ENCODE measurements at places on chromosomes 5 and 9. TPM values are rescaled to one million over a fixed set of nuclear protein-coding genes. Genes with fewer than 3 reads are reported as not detected.

DNA sequence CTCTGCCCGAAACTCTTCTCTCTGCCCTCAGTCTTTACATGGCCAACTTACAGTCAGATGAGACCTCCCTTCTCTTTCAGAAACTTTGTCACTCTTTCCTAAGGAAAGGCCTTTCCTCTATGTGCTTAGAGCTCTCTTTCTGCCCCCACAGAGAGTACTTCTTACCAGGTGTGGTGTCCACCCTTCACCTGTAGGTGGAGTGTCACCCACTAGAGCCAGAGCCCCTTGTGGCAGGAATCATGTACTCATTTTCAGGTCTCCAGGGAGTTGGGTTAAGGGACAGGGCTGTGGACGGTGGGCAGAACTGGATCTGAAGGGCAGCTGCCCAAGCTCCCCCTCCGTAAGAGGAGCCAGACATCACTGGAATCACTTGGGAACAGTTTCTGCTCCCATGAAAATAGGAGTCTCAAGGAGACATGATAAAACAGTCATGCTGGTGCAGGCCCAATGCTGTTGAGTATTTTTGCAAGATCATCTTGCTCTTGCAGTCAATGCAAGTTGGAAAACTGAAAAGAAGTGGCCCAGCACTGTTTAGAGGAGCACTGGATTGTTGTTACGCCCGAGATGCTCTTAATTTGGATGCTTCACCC lies 436.7 kb downstream of the ZSWIM6 start:
- H3K27ac ChIP-seq = no peak overlapping the region
- H3K4me3 ChIP-seq = no peak overlapping the region
- H3K4me1 ChIP-seq = no peaks in the 10 kb centered on the region

DNA sequence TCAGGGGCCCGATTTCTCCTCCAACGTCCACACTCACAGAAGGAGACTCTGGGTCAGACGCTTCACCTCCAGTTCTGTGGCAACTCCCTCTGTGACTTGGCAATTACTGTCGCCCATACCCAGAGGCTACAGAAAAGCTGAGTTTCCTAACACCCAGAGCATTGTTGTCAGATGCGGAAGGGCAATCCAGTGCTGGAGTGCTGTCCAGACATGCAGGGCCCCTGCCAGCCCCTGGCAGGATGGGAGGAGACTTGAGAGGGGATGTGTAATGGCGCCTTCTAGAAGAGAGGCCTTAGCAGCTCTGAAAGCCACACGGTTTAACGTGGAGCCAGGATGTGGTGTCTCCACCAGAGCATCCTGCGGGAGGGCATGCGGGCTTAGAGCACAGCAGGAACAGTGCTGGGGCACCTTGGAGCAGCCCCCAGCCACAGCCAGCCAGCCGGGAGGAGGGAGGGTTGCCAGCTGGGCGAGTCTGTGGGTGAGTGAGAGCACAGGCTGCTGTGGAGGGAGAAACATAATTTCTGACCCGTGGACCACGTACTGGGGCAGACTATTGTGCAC lies 139.4 kb upstream of the IRX1 start:
- no peak overlapping the region for H3K4me3 ChIP-seq
- no peak for DNase-seq
- H3K27ac ChIP-seq = no peak overlapping the region
- H3K36me3 ChIP-seq = no peaks in the 10 kb centered on the region

GRCh38 chr5:145976431-145977155 lies 40.2 kb downstream of the SH3RF2 start:
- no peak for DNase-seq
- no peak overlapping the region for H3K27ac ChIP-seq
- no peaks in the 10 kb centered on the region for H3K36me3 ChIP-seq
- no peak overlapping the region for H3K4me3 ChIP-seq
- H3K4me1 ChIP-seq = no peaks in the 10 kb centered on the region

The SLC25A2 gene
- total RNA-seq = not detected

GRCh38 chr9:34501889-34502425 lies 20.8 kb downstream of the ENHO start:
- no peaks in the 10 kb centered on the region for H3K36me3 ChIP-seq
- no peaks in the 10 kb centered on the region for H3K4me1 ChIP-seq
- no peak overlapping the region for H3K27ac ChIP-seq
- no peak overlapping the region for H3K4me3 ChIP-seq

The GFI1B gene
- total RNA-seq = not detected

The DNM1 gene
- 71.5 TPM for total RNA-seq

The CSF2 gene
- not detected for total RNA-seq

DNA sequence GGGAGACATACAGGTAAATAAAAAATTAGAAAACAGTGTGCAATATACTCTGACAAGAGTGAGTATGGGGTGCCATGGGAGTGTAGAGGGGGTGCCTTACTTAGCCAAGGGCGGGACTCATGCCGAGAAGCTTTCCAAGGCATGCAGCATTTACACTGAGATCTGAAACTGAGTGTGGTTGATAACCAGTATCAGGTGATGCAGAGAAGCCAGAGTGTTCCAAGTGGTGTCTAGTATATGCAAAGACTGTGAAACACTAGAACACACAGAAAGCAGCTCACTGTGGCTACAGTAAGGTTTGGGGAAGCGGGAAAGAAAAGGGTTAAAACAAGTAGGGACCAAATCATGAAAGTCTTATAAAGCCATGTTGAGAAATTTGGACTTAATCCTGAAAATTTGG lies 30.5 kb upstream of the ERBIN start:
- no peaks in the 10 kb centered on the region for H3K4me1 ChIP-seq
- H3K36me3 ChIP-seq = no peaks in the 10 kb centered on the region
- no peak overlapping the region for H3K27ac ChIP-seq
- no peak overlapping the region for H3K4me3 ChIP-seq
- no peak for DNase-seq

The SPINK7 gene
- not detected for total RNA-seq

The PLPPR1 gene
- total RNA-seq = not detected

GRCh38 chr9:22117511-22118384 lies 108.6 kb upstream of the CDKN2B start:
- no peak for DNase-seq
- H3K4me1 ChIP-seq = no peaks in the 10 kb centered on the region
- H3K36me3 ChIP-seq = no peaks in the 10 kb centered on the region
- H3K4me3 ChIP-seq = no peak overlapping the region

- H3K36me3 ChIP-seq = no peaks in the 10 kb centered on the region
- no peak overlapping the region for H3K27ac ChIP-seq
- DNase-seq = no peak
- H3K4me1 ChIP-seq = no peaks in the 10 kb centered on the region
- H3K4me3 ChIP-seq = no peak overlapping the region
- H3K27me3 ChIP-seq = no peaks in the 10 kb centered on the region
These were observed 476.4 kb downstream of the SPOCK1 start for GRCh38 chr5:137022725-137023124.

The ZNF879 gene
- 6.9 TPM for total RNA-seq

The SV2C gene
- not detected for total RNA-seq

DNA sequence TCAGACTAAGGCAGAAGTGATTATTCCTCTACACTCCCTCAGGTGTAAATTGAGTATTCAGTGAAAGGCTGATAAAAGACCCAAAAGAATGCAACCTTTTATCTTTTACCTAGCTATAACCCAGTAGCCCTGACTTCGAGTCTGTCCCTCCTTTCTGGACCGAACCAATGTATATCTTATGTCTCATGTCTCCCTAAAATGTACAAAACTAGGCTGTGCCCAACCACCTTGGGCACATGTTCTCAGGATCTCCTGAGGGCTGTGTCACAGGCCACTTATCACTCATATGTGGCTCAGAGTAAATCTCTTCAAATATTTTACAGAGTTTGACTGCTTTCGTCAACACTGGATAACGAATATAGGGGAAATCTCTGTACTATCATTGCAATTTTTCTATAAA lies 12.7 kb downstream of the FBXL17 start:
- H3K27me3 ChIP-seq = no peaks in the 10 kb centered on the region
- no peaks in the 10 kb centered on the region for H3K4me1 ChIP-seq
- DNase-seq = no peak

GRCh38 chr5:6747103-6747502 lies 33.9 kb downstream of the TENT4A start:
- no peaks in the 10 kb centered on the region for H3K36me3 ChIP-seq
- no peak for DNase-seq
- no peaks in the 10 kb centered on the region for H3K27me3 ChIP-seq
- H3K4me3 ChIP-seq = no peak overlapping the region
- H3K4me1 ChIP-seq = no peaks in the 10 kb centered on the region
- no peak overlapping the region for H3K27ac ChIP-seq

The PAEP gene
- not detected for total RNA-seq

DNA sequence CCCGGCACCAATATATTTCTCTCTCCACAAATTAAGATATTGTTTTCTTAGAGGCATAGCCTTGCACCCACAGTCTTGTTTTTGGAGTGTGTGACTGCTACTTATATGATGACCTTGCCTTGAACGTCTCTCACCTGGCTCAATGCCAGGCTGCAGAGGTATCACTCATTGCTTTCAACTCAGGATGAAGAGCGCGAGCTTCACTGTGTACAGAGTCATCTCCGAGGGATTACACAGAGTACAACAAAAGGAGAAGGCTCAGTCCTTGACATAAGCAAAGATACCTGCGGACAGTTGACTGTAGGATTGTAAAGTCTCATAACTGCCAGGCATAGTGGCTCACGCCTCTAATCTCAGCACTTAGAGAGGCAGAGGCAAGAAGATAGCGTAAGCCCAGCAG lies 53.8 kb downstream of the CD180 start:
- no peaks in the 10 kb centered on the region for H3K27me3 ChIP-seq
- no peak for DNase-seq
- no peaks in the 10 kb centered on the region for H3K36me3 ChIP-seq
- no peak overlapping the region for H3K4me3 ChIP-seq
- H3K27ac ChIP-seq = no peak overlapping the region
- H3K4me1 ChIP-seq = no peaks in the 10 kb centered on the region

The RASGRF2 gene
- total RNA-seq = 10.9 TPM

- no peaks in the 10 kb centered on the region for H3K4me1 ChIP-seq
- DNase-seq = no peak
- no peaks in the 10 kb centered on the region for H3K27me3 ChIP-seq
- H3K36me3 ChIP-seq = no peaks in the 10 kb centered on the region
These were observed 93.5 kb downstream of the RALGPS1 start for GRCh38 chr9:127008076-127008475.

The CORO2A gene
- 4.4 TPM for total RNA-seq

DNA sequence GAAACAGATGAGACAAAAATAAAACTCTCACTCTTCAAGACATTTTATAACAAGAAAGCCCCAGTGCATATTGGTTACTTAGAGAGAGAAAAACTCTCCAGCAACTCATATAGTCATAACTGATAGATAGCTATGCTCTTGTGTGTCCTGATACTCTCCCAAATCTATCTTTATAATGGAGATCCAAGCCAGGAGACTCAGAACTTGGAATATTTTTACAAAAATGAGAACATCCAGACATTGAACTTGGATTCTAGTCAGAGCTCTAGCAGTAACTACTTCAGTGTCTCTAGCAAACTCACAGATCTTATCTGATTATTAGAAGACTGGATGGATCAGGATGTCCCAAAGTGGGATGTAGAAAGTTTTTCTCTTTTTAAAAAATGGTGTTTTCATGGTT lies 412.7 kb upstream of the BRINP1 start:
- no peaks in the 10 kb centered on the region for H3K4me1 ChIP-seq
- no peak for DNase-seq
- H3K4me3 ChIP-seq = no peak overlapping the region

The ADAMTS12 gene
- 7.4 TPM for total RNA-seq
